ENCODE measurements at places on chromosomes 1 and 21.

- DNase-seq: no peak
Observed at GRCh38 chr1:109479901-109480300, 3.8 kb upstream of the ATXN7L2 start.

GRCh38 chr1:207261971-207262370, 59.5 kb upstream of the CD55 start:
- DNase-seq: no peak

GRCh38 chr1:119477710-119478109, 29.3 kb upstream of the HSD3B1 start:
- DNase-seq: no peak

GRCh38 chr1:96466842-96467241, 254.7 kb upstream of the PTBP2 start:
- DNase-seq: no peak

DNA sequence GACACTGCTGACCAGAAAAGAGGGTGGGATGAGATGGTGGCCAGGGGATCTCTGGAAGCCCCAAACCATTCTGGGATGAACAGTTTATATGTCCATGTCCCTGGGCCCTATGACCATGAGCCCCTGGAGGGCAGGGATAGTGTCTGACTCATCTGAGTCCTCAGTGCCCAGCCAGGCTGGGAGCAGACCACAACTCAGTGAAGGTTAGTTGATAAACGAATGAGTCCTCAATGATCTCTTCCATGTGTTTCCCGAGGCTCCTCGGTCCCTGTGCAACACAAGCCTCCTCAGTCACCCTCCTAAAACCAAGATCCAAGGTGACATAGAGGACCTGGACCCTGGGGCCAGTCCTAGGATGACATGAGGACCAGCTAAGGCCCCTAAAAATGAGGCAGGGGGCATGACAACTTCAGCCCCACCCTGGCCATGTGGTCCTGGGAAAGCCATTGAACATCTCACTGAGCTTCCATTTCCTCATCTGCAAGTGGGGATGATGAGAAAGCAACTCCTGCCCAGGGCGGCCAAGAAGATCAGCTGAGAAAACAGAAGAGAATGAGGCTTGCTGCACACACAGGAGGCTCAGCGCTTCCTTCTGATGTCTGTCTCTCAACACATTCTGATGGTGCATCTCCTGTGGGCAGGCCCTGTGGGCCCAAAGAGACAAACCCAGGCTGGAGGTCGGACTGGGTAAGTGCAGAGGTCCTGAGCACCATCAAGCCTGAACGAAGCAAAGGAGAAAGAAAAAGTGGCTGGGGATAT, 86.3 kb downstream of the GLIS1 start:
- no peak for DNase-seq

- DNase-seq: no peak
Observed at GRCh38 chr1:58699011-58699762, 675 bp downstream of the MYSM1 start.

DNA sequence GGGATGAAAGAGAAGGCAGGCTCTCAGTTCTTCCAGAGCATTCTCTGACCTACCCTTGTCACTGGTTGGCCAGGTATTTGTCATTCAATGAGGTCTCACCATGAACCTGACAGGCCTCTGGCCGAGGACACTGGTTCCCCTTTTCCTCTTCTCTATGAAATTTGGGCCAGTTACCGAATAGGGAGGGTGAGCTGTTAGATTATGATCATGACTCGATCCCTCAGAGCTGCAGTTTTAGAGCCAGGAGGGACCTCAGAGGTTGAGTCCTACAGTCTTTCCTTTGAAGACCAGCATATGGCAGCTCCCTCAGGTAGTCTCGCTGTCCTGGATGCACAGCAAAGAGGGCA, 29.5 kb upstream of the CLSTN1 start:
- no peak for DNase-seq
